ENCODE measurements at places on chromosomes 11 and 22. TPM values are rescaled to one million over a fixed set of nuclear protein-coding genes. Genes with fewer than 3 reads are reported as not detected.
A peak's percentile ranks its signal among the peaks of the same experiment; 100 is the strongest.

PATE2 gene
- total RNA-seq: not detected

GRCh38 chr22:20456064-20456721 is 18.6 kb upstream of the SCARF2 start:
- H3K27me3 ChIP-seq: no peaks in the 10 kb centered on the region
- peaks cover 7% of the 10 kb centered on the region for H3K36me3 ChIP-seq
- DNase-seq: peak; percentile 83
- peak overlapping the region; percentile 41 for H3K27ac ChIP-seq
- H3K4me3 ChIP-seq: no peak overlapping the region
- peaks cover 15% of the 10 kb centered on the region for H3K4me1 ChIP-seq

DNA sequence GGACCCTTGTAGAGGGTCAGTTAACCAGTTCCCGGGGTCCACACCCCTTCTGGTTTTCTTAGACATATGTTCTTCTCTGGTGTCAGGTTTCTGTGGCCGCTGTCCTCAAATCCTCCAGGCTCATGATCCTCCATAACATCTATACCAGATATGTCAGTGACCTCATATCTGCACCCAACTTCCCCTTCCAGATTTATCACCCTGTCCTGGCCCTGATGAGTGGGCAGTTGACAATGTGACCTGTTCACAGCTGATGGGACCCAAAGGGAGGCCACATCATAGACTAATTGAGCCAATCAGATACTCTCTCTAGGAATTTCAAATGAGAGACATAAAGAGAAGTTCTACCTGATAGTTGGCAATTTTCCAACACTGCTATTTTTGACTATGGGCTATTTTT is 5.1 kb downstream of the DKK3 start:
- H3K36me3 ChIP-seq: no peaks in the 10 kb centered on the region
- no peak overlapping the region for H3K27ac ChIP-seq
- H3K4me1 ChIP-seq: peaks cover 12% of the 10 kb centered on the region
- no peak for DNase-seq
- H3K27me3 ChIP-seq: peaks cover 45% of the 10 kb centered on the region

- H3K27ac ChIP-seq: no peak overlapping the region
- peaks cover 40% of the 10 kb centered on the region for H3K27me3 ChIP-seq
- no peaks in the 10 kb centered on the region for H3K36me3 ChIP-seq
- DNase-seq: no peak
These were observed 58.4 kb downstream of the THAP12 start for GRCh38 chr11:76322540-76322939.

CD248 gene
- 16.3 TPM for total RNA-seq

DNA sequence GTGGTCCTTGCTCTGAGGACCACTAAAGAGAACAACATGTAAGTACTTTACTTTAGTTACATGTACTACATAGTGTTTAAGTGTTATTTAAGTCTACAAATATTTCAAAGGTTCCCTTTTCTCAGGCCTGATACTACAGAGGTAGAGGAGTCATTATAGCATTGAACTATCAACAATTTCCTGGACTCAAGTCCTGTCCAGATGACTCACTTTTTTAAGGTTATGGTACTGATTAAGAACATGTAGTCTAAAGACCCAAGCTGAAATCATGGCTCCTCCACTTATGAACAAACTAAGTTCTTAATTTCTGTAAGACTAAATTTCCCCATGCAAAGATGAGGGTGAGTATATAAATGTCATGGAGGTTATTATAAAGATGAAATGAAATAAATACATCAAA is 74.7 kb downstream of the NARS2 start:
- H3K27ac ChIP-seq: no peak overlapping the region
- H3K4me1 ChIP-seq: peaks cover 15% of the 10 kb centered on the region
- no peak overlapping the region for H3K4me3 ChIP-seq
- no peaks in the 10 kb centered on the region for H3K27me3 ChIP-seq
- peaks cover 5% of the 10 kb centered on the region for H3K36me3 ChIP-seq

DNA sequence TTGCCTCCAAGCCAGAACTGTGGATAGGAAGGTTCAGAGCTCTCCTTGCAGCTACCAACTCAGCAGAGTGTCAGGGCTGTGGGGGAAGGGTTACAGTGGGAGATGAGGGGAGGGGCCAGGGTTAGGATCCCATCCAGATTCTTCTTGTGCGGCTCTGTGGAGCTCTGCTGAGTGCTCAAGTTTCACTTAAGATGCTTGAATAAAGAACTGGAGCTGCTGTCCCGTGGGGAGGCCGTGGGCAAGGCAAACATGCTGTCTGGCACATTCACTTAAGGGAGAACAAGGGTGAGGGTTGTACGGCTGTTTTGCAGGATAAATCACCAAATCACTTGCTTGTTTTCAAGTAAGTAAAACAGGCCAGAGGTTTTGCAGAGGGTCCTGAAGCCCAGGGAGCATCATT is 197.1 kb downstream of the FAM76B start:
- no peak overlapping the region for H3K4me3 ChIP-seq
- no peaks in the 10 kb centered on the region for H3K27me3 ChIP-seq
- no peak for DNase-seq
- no peak overlapping the region for H3K27ac ChIP-seq

NEU3 gene
- total RNA-seq: 19.4 TPM

- peaks cover 10% of the 10 kb centered on the region for H3K4me1 ChIP-seq
- H3K27me3 ChIP-seq: peaks cover 2% of the 10 kb centered on the region
- DNase-seq: no peak
- no peak overlapping the region for H3K27ac ChIP-seq
- H3K36me3 ChIP-seq: peaks cover 3% of the 10 kb centered on the region
These were observed 13.8 kb downstream of the OLFML1 start for GRCh38 chr11:7499081-7499480.

Data from activated CD8-positive, alpha-beta T cell treated with anti-CD3 and anti-CD28 coated beads for 36 hours (primary cell).